ENCODE measurements at places on chromosomes 7 and 10.

DNA sequence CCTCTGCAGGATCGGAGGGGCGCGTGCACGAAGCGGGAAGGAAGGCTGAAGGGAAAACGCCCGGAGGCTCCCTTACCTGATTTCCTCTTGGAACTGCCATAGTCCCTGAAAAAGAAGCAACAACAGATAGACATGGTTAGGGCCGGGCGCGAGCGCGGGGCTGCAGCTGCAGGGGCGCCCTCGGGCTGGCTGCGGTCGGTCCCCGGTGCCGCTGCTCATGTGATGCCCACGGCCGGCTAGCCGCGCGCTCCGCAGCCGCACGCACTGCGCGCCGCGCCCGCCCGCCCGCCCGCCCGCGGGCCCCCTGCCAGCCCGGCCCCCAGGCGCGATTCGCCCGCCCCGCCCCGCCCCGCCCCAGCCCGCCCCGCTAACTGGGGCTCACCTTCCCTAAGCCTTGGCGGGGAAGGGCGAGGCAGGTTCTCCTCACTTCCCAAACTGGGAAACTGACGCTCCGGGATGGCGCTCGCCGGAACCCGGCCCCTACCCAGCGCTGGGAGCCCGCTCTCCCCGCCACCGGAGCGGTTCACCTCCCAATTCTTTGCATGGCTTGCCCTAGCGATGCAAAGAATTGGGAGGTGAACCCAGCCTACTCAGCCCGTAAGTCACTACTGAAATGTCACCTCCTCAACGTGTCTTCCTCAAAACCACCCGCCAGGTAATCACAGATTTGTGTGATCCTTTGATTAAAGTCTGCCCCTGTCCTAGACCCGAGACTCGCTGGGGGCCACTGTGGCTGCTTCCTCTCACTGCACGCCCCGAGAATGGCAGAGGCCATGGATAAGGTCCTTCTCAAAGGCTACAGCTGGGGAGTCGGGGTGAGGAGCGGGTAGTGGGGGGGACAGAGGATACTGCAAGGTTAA is 162.2 kb downstream of the SH3PXD2A start:
- DNase-seq: peak; percentile 42

DNA sequence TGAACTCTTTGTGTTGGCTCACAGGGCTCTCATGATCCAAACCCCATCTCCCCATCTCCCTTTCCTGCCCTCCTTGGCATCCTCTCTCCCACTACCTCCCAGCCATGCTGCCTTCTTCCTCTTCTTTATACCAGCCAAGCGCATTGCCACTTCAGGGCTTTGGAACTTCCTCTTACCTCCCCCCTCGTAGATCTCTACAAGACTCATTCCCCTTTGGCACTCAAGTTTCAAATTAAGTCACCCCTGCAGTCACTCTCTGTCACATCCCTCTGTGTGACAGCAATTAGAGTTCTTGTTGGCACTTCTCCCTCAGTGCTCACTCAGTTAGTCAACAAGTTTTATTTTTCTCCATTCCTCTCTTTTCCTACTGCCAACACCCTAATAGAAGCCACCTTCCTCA is 20.8 kb upstream of the NRP1 start:
- peak; percentile 26 for DNase-seq

DNA sequence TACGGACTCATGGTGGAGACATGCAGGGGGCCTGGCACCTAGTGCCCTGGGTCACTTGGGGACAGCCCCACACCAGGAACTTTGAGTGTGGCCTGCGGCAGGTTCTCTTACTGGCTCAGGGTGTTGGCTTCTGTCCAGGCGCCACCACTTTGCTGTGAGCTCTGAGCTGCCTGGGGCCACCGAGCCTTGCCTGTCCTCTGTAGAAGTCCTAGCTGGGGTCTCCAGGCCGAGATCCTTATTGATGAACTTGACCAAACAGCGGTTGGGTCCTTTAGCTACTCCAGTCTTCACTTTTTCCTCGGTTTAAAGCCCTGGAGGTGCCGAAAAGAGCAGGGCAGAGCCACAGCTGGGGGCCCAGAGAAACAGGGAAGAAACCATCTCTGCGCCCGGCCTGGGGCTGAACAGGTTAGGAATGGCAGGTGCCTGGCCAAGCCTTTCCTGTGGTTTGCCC is 41.3 kb downstream of the ZNF467 start:
- DNase-seq: no peak

- DNase-seq: peak; percentile 76
Measured at GRCh38 chr10:46787321-46787615, 124.0 kb upstream of the PTPN20 start.

DNA sequence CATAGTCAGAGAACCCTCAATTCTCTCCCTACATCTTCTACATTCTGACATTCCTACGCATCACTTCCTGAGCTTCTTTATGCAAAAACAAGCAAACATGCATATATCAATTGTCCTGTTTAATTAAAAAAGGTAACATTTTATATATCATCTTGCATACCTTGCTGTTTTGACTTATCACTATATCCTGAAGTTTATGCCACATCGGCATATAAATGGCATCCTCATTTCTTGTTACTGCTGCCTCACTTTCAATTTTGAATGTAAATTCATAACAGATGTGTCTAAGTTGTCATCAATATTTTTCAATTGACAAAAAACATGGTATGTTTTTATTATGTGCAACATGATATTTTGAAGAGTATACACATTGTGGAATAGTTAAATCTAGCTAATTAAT is 377.3 kb upstream of the STEAP1 start:
- no peak for DNase-seq

DNA sequence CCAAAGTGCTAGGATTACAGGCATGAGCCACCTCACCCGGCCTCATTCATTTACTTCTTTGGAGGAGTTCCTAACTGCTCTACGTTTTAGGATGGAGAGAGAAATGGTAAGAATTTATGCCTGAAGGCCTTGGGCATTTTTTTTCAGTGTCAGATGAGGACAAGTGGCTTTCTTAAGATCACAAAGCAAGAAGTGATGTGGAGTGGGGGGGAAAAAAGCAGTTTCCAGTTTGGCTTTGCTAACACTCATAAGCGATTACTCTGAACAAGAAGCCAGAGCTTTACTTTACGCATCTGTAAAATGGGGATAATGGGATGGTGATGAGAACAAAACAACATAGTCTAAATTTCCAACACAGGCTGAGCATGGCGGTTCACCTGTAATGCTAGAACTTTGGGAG is 2.6 kb upstream of the PPIA start:
- DNase-seq: peak; percentile 96

DNA sequence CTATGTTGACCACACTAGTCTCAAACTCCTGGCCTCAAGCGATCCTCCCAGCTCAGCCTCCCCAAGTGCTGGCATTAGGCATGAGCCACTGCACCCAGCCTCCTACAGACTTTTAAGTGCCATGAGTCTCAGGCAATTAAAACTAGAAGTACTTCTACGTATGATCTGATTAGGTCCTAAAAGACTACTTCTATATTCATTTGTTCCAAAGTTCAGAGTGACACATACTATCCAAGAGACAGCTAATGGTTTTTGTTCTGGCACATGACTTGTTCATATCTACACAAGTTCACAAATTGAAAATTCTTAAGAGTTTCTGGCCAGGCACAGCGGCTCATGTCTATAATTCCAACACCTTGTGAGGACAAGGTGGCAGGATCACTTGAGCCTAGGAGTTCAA is 11.7 kb downstream of the ARHGAP19 start:
- no peak for DNase-seq

DNA sequence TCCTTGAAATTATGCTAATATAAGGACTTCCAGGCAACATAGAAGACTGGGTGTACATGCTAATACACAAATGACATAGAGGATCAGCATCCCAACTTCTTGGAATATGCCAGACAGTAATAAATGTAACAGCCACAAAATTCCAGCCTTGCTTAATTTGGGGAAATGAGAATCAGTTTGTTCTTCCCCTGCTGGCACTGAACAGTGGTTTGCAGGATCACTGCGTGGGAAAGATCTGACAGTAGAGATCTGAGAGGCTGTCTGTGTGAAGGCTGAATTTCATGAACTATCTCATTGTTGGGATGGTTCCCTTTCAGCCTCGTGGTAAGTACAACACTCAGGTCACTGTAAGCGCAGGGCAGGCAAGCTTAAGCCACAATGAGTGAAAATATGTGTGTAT is 1078.0 kb downstream of the LRMDA start:
- peak; percentile 72 for DNase-seq

GRCh38 chr7:151551820-151552219 is 32.1 kb upstream of the RHEB start:
- DNase-seq: peak; percentile 23

DNA sequence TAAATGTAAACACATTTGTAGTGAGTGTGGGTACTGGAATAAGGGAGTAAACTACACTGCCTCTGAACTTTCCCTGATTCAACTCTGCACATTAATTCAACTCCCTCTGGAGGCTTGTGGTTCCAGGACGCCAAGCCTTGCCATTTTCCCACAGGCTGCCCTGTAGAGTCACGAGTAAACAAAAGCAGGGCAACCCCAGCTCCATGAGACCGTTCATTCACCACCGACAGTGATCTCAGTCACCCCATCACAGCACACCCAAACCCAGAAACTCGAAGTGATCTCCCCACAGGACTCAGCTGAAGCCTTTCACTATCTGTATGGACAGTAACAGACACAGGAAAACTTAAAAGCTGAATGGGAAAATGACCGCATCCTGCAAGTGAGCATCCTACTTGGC is 218.8 kb upstream of the FRMD4A start:
- no peak for DNase-seq

DNA sequence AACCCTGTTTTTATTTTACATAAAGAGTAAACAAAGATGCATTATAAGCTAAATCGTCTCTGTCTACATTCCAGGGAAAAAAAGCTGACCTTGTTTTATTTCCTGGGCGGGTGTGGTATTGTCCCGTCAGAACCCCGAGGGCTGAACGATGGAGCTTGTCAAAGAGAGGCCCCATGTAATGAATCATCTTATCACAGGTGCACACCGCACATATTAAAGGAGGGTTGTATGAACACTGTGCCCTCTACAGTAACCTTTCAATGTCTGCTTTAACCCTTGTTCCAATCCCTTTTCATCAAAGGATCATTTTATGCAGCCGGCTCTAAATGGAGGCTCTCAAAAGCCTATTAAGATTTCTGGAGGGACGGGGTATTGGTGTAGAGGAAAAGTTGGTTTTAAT is 158.5 kb upstream of the YAE1 start:
- no peak for DNase-seq

DNA sequence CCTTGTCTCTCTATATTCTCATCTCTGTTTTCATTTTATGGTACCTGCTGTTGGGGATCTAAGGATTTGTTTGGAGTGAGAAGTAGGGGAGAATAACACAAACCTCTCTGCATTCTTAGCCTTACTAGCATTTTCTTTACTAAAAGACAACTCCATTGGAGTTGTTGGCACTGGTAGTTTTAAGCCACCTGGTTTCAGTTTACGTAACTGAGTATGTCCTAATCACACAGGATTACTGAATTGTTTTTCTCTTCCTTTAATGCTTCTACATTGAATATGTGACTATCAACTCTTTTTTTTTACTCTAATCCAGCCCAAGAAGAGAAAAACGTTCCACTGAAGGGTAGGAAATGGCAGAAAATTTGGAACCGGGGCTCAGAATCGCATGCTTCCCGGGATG is 30.0 kb upstream of the TRIL start:
- DNase-seq: peak; percentile 5

- no peak for DNase-seq
Measured at GRCh38 chr10:116704926-116705325, 37.4 kb downstream of the HSPA12A start.

DNA sequence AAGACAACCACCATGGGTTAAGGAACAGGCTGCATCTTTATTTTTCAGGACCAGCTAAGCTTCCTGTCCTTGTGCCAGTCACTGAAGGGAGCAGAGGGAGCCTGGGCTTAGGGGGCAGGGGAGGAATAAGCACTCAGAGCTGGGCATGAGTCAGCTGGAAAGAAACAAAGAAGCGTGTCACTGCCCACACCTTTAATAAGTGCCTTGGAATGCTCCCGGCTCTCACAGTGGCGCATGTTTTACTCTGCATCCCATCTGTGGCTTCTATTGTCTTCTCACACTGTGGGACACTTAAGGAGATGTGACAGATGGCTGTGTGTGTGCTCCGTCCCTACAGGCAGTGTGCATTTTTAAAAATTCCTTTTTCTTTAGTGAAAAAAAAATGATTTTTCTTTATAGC is 71.7 kb downstream of the MTURN start:
- DNase-seq: peak; percentile 48

- DNase-seq: no peak
Measured at GRCh38 chr10:48983648-48984351, 44.2 kb upstream of the LRRC18 start.
